ENCODE measurements at places on chromosomes 13 and 19. TPM values are rescaled to one million over a fixed set of nuclear protein-coding genes. Genes with fewer than 3 reads are reported as not detected.
A peak's percentile ranks its signal among the peaks of the same experiment; 100 is the strongest.

- no peak overlapping the region for H3K27ac ChIP-seq
- H3K4me1 ChIP-seq: no peaks in the 10 kb centered on the region
- no peaks in the 10 kb centered on the region for H3K36me3 ChIP-seq
- H3K4me3 ChIP-seq: no peak overlapping the region
- no peaks in the 10 kb centered on the region for H3K27me3 ChIP-seq
These were observed 28.0 kb downstream of the MAB21L1 start for GRCh38 chr13:35448465-35448864.

DNA sequence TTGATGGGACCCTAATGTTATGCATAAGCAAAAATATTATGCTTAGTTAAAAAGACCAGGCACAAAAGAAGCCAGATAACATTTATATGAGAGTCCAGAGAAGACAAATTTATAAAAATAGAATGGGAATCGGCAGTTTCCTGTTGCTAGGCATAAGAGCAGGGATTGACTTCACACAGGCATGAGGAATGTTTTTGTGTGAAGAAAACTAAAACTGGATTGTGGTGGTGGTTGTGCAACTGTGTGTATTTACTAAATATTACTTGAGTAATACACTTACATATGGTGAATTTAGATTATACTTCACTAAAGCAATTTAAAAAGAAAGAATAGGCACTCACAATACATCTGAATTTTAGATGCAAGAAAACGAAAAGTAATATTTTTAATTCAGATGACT, 108.3 kb downstream of the SLITRK1 start:
- no peak for DNase-seq
- H3K27me3 ChIP-seq: peaks cover 2% of the 10 kb centered on the region
- no peaks in the 10 kb centered on the region for H3K4me1 ChIP-seq
- no peaks in the 10 kb centered on the region for H3K36me3 ChIP-seq

DNA sequence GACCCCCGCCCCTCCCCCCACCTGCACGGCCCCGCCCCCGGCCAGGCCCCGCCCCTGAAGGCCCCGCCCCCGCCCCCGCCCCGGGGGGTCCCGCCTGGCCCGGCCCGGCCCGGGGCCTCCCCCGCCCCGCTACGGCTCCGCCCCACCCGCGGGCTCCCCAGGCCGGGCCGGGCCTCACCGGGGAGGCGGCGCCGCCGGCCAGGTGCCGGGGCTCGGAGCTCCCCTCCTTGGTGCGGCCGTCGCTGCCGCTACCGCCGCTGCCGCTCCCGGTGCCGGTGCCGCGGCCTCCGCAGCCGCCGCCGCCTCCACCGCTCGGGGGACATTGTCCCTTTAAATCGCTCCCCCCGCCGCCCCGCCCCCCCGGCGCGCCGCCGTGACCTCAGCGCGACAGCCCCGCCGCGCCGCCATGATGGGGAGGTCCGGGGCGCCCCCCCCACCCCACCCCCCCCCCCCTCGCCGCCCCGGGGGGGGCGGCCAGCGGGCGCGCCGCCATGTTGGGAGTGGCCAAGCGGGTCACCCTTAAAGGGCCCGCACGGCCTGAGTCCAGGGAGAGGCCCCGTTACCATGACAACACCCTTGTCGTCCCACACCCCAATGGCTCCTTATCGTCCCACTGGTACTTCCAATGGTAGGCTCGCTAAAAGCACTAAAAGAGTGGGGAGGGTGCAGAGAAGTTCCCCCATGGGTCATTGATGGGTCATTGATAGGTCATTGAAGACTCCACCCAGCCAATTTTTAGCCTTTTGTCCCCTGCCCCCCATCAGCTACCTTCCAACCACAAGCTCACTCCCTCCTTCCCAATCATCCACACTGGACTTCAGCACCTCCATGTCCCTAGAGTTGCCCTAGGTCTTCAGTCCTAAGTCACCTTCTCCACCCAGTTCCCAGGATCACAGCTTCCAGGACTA, at the start of gene WIZ:
TSS of gene WIZ (minus strand) at position 337 of the 908 bp plus-strand sequence. CDS start 1,649 bp downstream, outside the sequence.
- H3K27me3 ChIP-seq: peaks cover 43% of the 10 kb centered on the region
- peak; percentile 80 for DNase-seq
- peak within 1 kb of the TSS; percentile 75 for H3K4me3 ChIP-seq
- no peaks in the 10 kb centered on the region for H3K36me3 ChIP-seq

- H3K4me1 ChIP-seq: peaks cover 11% of the 10 kb centered on the region
- no peak overlapping the region for H3K27ac ChIP-seq
- DNase-seq: no peak
These were observed 148.7 kb downstream of the FOXO1 start for GRCh38 chr13:40517486-40518480.

DNA sequence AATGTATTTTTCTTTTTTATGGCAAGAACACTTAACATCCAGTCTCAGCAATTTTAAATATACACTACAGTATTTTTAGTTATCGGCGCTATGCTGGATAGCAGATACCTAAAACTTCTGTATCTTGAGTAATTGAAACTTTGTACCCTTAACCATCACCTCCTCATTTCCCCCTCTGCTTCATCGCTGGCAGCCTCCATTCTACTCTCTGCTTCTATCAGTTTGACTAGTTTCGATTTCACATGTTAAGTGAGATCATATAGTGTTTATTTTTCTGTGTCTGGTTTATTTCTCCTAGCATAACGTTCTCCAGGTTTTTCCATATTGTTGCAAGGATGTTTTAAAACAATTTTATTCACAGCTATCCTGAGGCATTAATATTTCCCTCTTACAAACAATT, 340.8 kb upstream of the SLC10A2 start:
- no peak overlapping the region for H3K27ac ChIP-seq
- H3K4me3 ChIP-seq: no peak overlapping the region
- H3K36me3 ChIP-seq: 0 out of 2 replicates have a peak, but pooled peaks cover 4% of the 10 kb centered on the region
- H3K4me1 ChIP-seq: peaks cover 33% of the 10 kb centered on the region
- no peak for DNase-seq
- no peaks in the 10 kb centered on the region for H3K27me3 ChIP-seq

GRCh38 chr19:45098521-45099466, 5.8 kb downstream of the PPP1R37 start:
- H3K36me3 ChIP-seq: no peaks in the 10 kb centered on the region
- DNase-seq: no peak
- no peaks in the 10 kb centered on the region for H3K27me3 ChIP-seq
- peak overlapping the region; percentile 45 for H3K27ac ChIP-seq
- H3K4me3 ChIP-seq: no peak overlapping the region

DNA sequence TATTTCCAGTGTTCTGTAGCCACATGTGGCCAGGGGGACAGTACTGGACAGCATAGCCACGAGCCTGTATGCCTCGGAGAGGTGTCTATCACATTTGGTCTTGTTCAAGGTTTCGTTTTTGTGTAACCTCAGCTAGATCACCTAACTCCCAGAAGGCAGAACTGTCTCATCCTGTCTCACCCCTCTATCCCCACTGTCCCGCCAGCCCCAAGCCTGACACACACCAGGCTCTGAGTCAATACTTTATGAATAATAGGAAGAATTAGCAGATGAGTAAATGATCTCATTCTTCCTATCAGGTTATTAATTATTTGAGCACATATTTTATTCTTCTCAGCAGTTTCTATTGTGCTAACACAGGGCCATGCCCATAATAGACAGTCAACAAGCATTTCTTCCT, 132.2 kb downstream of the NUFIP1 start:
- H3K4me1 ChIP-seq: peaks cover 20% of the 10 kb centered on the region
- H3K36me3 ChIP-seq: no peaks in the 10 kb centered on the region
- H3K27ac ChIP-seq: no peak overlapping the region
- H3K27me3 ChIP-seq: no peaks in the 10 kb centered on the region
- no peak overlapping the region for H3K4me3 ChIP-seq

Gene PTGIR
- total RNA-seq: 0.24 TPM

Gene CEACAM19
- total RNA-seq: 2.9 TPM

Gene ZNF536
- total RNA-seq: 0.37 TPM

Gene ZNF729
- total RNA-seq: not detected

Gene RNF17
- total RNA-seq: not detected

Gene FFAR1
- total RNA-seq: not detected

Gene C19orf67
- total RNA-seq: 0.35 TPM

Gene LRG1
- 0.81 TPM for total RNA-seq

Data from WTC11 (cell line).